ENCODE measurements at places on chromosomes 7 and 10.

DNA sequence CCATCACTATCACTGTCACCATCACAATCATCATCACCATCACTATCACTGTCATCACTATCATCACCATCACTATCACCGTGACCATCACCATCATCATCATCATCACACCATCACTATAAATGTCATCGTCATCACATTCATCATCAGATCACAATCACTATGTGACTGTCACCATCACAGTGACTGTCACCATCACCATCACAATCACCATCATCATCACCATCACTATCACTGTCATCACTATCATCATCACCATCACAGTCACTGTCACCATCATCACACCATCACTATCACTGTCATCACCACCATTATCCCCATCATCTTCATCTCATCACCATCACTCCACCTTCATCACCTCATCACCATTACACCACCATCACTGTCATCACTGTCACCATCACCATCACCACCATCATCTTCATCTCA is 31.0 kb downstream of the PWWP2B start:
- no peak for DNase-seq

GRCh38 chr10:112839928-112840654 is 110.0 kb upstream of the TCF7L2 start:
- no peak for DNase-seq

DNA sequence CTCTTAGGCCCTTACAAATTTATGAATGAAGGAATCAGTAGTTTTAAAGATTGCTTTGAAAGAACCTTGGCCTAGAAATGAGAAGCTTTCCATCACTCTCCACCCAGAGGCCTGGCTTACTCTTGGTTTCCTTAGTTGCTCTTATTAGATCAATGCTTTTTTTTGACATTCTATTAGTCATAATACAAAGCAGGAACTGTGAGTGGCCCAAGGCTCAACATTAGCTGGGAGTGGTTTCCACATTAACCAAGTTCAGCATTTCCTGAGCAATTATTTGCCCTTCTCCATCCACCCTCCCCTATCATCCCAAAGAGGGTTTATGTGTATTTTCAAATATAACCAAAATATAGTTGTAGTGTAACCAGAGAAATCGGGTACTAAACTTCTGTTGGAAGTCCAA is 103.4 kb upstream of the FAM204A start:
- no peak for DNase-seq

DNA sequence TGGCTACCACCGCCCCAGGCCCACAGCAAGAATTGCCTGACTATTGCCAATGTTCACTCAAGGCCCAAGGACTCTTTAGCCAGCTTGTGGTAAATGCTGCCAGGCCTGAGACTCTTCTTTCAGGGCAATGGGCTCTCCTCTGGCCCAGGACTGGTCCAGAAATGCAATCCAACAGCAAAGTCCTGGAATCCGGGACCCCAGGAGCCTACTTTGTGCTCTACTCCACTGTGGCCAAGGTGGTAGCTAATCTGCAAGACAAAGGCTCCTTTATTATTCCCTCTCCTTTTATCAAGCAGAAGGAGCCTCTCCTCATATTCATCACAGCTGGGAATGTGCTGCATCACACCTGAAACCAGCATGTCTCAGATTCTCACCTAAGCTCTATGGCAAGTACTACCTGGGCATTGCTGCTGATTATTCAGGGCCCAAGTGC is 107.6 kb upstream of the PRSS58 start:
- no peak for DNase-seq

DNA sequence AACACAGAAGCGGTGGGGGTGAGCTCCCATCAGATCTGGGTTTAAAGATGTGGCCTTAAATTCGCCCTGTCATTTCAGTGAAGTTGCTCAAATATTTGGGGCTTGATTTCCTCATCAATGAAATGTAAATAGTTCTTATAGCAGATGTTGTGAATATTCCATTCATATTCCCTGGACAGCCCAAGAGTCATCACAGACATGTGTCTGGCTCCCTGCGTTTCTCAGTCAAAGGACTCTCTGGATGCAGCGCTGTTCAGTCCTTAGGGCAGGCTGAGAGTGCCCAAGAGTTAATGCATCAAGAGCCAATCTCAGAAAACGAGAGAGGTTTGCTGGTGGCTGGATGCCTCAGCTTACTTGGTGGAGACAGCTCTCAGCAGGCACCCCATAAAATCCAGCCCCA is 475.5 kb upstream of the VSTM2A start:
- DNase-seq = no peak

DNA sequence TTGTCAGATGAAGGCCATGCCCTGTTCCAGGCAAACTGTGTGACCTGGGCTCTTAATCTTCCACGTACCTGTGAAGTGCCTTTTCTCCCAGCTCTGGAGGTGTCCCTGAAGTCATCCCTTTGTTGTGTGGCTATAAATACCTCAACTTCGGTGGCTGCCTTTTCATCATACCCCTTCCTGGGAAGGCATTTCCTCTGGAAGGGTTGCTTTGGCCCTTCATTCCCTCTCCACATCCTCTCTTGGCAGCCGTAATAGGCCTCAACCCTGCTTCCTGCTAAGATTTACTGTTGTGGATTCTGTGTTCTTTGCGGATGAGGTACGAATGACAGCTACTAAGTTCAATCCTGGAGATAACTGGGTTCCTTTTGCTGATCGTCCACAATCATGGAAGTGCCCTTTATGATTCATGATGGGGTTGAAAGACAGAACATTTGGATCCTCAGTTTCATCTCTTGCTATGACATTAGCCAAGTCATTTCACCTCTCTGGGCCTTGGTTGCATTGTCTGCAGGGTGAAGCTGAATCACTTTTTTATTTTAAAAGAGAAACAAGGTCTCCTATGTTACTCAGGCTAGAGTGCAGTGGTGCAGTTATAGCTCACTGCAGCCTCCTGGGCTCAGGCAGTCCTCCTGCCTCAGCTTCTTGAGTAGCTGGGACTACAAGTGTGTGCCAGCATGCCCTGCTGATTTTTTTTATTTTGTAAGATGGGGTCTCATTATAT is 23.6 kb downstream of the FKBP6 start:
- DNase-seq = no peak

GRCh38 chr10:47026301-47027107 is 115.3 kb downstream of the PTPN20 start:
- DNase-seq = no peak

DNA sequence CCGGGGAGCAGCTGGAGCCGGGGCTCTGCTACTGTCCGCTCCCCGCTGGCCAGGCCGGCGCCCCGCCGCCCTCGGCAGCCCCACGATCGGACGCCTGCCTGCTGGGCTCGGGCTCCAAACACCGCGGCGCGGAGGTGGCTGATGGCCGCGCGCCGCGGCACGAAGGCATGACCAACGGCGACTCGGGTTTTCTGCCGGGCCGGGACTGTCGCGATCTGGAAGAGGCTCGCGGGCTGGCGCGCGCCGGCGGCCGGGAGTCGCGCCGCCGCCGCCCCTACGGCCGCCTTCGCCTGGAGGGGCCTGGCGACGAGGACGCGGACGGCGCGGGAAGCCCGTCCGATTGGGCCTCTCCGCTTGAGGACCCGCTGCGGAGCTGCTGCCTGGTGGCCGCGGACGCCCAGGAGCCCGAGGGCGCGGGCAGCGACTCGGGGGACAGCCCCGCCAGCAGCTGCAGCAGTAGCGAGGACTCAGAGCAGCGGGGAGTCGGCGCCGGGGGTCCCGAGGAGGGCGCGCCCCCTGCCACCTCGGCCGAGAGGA is 570 bp downstream of the TBC1D12 start:
- no peak for DNase-seq

GRCh38 chr10:132886211-132887099 is 55.9 kb downstream of the CFAP46 start:
- no peak for DNase-seq

GRCh38 chr10:75097666-75098285 is 13.7 kb upstream of the SAMD8 start:
- DNase-seq = no peak

GRCh38 chr7:36279200-36279925 is 110.3 kb upstream of the ANLN start:
- DNase-seq = no peak

GRCh38 chr10:71725998-71726579 is 6.5 kb upstream of the C10orf105 start:
- no peak for DNase-seq
